ENCODE measurements at places on chromosomes 7 and 10.

DNA sequence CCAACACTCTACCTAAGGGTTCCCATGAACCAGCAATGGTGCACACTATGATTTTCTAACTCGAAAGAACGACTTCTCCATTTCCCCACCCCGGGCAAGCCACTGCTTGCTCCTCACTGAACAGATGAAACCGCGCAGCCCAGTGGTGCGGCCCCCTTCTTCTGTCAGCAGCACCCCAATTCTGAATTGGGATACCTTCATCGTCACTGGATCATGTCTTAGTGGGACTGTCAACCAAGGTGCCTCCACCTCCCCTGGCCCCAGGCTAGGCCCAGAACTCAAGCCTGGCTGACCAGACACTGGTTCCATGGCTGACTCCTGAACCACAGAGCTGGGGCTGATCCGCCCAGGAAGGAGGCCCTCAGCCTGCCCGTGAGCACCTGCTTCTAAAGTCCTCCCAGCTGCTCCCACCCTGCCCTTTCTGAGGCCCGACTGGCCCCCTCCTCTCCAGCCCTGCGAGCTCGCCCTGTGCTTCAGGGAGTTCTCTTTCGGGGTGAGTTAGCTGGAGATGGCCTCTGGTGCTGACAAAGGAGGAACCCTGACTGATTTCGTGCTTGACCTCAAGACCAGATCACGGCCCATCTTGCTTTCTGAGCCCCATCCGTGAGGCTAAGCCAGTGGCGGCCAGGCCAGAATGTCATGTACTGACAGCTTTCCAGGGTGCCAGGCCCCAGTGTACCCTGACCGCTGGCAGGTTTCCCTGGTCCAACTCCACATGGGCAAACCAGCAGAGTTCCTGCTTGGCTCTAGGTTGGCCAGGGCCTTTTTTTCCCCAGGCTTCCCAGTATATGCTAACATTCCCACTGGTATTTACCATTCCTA lies 44.5 kb downstream of the FAM53B start:
- DNase-seq, result no peak

DNA sequence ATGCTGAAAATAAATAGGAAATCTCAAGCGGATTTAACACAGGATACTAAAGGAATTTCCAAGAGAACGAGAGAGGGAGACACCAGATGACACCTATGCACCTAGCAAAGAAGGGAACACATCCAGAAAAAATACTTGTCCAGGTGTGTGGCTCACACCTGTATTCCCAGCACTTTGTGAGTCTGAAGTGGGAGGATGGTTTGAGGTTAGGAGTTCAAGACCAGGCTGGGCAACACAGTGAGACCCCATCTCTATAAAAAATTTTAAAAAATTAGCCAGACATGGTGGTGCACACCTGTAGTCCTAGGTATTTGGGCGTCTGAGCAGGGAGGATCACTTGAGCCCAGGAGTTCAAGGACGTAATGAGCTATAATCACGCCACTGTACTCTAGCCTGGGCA lies 11.2 kb upstream of the CAPZA2 start:
- DNase-seq, result no peak

DNA sequence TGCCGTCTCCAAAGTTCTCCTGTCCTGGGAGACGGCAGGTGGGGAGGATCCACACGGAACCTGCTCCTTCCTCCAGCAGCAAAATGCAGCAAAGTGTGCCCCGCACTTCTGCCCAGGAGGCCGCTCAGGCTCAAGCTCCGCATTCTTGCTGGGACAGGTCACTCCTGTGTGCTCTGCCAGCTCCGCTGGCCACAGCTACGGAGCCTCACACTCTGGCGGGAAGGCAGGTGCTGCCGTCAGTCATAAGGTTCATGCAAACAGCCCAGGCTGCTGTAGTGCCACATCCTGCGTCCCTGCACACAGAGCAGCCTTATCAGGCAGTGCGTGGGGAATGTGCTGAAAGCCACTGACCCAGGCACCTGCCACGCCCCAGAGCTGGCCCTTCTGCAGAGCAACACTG lies 22.4 kb downstream of the ADGRA1 start:
- no peak for DNase-seq

- DNase-seq, result no peak
Measured at GRCh38 chr7:148356303-148356702, 234.3 kb upstream of the C7orf33 start.

- DNase-seq, result no peak
Measured at GRCh38 chr10:6593241-6593671, 13.2 kb upstream of the PRKCQ start.

- DNase-seq, result peak; percentile 24
Measured at GRCh38 chr7:138865843-138866242, 67.8 kb upstream of the ATP6V0A4 start.

- DNase-seq, result no peak
Measured at GRCh38 chr7:30249316-30249715, 35.1 kb upstream of the ZNRF2 start.

DNA sequence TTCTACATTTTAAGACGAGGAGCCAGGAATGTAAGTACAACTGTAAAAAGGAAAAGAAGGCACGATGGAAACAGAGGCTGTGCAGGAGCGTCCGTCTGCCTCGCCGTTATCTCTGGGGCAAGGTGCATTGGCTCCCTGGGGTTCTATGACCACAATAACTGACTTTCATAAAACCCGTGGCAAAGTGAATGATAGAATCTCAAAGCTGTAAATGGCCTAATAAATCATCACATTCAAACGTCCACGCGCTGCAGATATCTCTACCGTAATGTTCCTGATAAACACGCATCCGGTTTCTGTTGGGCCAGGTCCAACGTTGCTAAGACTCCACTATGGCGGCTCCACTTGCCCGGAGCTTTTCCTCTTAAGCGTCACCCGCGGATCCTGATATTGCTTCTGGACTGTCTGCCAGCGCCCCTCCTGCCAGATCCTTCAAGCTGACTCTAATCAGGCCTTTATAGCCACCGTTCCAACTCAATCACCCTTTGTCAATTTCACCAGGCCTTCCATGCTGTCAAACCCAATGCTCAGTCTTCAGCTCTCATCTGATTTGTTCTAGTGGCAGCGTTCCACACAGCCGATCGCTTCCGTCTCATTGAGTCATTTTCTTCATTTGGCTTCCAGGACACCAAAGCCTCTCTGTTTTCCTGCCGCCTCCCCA lies 265.6 kb upstream of the FOXK1 start:
- DNase-seq, result no peak

- no peak for DNase-seq
Measured at GRCh38 chr7:3915337-3915878, 614.4 kb downstream of the SDK1 start.

DNA sequence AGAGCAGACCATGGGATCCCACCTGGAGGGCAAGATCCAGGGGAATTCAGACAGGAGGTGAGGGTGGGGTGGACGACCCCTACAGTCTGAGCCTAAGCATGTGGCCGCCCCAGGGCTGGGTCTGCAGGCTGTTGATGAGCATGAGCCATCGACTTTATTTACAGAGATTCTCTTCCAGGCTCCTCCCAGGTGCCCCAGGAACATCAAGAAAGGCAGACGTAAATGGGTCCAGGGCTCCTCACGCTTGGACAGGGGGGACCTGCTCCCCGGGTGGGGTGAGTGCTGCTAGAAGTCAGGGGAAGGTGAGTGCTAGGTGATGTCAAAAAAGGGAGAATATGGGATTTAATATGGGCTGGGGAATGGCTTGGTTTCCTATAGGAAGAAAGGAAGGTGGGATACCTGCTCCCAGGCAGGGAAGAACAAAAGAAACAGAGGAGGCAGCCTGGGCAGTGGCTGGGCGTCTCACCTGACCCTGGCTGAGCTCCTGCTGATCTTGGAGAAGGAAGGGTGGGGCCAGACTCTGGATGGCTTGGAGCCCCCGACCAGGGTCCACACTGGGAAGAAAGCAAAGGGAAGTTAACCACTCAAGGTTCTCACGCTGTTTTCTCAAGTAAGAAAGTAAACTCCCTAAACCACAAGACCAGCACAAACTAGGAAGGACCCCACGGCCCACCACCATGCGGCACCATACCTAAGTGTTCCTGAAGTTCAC lies 162.1 kb upstream of the SHH start:
- no peak for DNase-seq

DNA sequence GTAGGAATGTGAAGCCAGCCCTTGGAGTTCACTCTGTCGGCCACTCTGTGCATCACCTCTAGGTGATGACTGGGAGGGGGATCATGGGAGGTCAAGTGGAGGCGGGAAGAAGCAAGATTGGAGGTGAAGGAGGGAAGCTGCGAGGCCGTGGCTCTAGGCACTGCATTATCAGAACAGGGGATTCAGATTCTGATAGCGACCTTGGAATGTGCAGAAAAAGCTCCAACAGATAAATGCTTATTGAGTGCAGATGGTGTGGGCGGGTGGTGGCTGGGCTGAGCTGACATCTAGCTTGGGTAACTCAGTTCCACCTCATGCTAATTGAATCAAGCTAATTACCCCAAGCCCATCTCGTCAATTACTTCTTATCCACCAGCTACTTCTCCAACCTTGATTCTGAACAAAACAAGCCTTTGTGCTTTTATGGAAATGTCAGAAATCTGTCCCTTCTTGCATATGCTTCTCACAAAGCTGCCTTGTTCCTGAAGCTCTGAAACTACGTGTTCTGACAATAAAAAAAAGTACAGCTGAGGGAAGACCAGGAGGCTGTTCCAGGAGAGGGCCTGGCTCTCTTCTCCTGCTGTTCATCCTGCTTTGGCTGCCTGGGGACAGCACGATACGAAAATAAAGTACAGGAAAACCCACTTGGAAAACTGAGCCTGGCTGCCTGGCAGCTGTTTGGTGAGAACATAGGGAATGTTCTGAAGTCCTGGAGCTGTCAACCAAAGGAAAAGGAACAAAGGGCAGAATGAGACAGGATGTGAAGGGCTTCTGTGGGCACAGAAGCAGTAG lies 27.5 kb downstream of the STRA8 start:
- no peak for DNase-seq

DNA sequence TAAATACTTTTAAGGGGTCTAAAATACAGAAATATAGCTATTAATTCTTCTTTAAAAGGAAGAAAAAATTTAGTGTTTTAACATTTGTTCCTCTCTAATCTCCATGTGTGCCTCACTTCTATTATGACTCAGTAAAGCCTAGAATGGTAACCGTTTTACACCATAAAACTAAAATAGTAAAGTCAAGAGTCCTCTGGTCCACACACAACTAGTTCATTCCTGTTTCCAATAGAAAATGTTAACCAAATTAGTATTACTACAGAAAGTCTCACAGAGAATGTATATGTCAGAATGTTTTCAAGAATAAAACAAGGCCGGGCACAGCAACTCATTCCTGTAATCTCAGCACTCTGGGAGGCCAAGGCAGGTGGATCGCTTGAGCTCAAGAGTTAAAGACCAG lies 55.8 kb downstream of the CNOT4 start:
- DNase-seq, result no peak

DNA sequence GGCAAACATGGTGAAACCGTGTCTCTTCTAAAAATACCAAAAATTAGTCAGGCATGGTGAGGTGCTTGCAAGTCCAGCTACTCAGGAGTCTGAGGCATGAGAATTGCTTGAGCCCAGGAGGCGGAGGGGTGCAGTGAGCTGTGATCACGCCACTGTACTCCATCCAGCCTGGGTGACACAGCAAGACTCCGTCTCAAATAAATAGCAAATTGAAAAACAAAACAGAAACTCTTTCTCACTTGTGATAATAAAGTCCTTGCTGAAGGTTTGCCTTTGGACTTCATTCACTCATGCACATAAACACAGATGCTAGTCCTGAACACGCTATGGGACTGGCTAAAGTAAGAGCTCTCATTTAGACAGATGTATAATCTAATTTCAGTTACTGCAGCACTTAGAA lies 37.6 kb downstream of the ANK3 start:
- no peak for DNase-seq

GRCh38 chr10:88092973-88093372 lies 229.5 kb downstream of the PTEN start:
- no peak for DNase-seq

- no peak for DNase-seq
Measured at GRCh38 chr10:23405540-23405939, 33.3 kb upstream of the OTUD1 start.

GRCh38 chr10:126905776-126906703 lies 812 bp downstream of the DOCK1 start:
- no peak for DNase-seq

Measured in activated CD8-positive, alpha-beta memory T cell treated with anti-CD3 and anti-CD28 coated beads for 4 hours (primary cell).